Stimulated activated CD8-positive, alpha-beta memory T cell treated with anti-CD3 and anti-CD28 coated beads, Interleukin-7, amount 100 ng/mL, for 1 hour (primary cell): ENCODE measurements at places on chromosomes 5 and 9.

DNA sequence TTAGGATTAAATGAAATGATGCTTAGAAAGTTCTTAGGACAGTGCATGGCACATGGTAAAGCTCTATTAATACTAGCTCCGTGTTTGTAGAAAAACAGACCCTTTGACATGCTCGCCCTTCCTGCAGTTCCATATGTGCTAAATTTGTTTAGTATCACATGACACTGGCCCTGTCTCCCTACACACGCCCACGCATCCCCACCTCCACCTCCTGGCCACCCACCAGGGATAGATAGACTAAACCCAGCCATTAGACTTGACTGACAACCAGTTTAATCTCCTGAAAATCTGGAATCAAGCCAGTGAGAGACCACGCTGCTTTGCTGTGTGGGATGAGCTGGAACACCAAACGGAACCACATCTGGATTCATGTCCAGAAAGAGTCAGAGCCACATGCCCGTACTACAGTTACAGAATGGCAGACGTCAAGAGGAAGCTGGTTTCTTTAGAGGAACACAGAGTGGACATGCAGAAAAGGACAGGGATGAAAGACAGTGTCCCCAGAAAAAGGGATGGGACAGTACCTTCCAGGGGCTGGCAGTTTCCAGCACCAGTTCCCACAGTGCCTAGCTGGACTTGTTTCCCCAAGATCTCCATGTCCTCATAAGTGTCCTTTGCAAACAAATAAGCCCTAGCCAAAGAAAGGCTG is 186.1 kb downstream of the PDZD2 start:
- DNase-seq, result no peak

DNA sequence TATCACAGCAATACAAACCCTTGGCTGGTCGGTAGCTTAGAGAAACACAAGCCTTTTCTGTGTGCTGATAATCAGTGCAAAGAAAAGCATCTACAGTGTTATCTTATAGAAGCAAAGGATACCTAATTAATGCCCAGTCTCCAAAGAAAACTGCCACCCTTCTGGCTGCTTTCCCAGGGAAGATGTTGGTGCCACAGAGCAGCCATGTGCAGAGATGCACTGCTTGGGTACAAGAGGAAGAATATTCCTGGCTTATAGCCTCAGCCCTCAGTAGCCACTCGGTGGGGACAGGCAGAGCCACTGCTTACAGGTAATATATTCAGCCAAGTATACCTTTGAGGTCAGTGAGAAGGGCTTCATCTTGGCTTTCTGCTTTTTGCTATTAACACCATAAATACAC is 185.3 kb downstream of the PCSK1 start:
- DNase-seq, result no peak

GRCh38 chr5:41921874-41922273 is 3.2 kb upstream of the FBXO4 start:
- no peak for DNase-seq

GRCh38 chr5:122173474-122174415 is 44.4 kb downstream of the ZNF474 start:
- no peak for DNase-seq

DNA sequence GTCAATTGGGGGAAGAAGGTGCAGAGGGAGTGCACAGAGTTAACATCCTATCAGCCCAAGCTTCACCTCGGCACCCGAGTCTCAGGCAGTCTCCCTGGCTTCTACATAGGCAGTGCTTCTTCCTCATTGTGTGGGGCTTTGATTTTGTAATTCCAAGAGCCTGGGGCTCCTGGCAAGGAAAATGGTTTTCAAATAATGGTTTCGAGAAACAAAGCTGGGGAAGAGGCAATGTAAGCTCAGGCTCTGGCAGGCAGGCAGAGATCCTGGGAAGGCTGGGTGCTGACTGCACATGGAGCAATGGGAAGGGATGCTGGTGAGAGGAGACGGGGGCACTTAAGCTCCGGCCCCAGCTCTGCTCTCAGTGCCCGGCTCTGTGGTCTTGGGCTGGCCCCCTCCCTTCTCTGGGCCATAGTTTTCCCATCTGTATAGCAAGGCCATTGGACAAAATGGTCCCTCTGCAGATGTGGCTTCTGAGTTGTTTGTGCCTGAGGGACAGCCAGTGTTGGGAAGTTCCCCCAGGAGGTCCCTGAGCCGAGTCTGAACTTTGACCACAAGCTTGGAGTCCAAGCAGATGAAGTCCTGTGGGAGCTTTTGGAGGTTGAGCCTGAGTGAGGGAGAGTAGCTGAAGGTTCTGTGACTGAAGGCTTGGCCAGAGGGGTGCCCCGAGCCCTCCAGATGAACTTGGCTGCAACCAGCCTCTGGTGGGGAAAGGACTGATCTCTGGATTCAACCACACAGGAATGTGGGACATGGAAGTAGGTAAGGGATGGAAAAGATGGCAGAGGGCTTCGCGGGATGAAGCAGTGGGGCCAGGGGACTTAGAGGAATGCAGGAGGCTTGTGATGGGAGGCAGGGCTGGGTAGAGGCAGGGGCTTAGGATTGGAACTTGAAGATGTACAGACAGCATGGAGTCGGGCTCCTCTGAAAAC is 28.5 kb upstream of the IL17B start:
- DNase-seq, result no peak

GRCh38 chr5:140131967-140132409 is 6.3 kb downstream of the IGIP start:
- DNase-seq, result no peak

GRCh38 chr5:169856571-169856970 is 123.7 kb downstream of the INSYN2B start:
- DNase-seq, result no peak

- DNase-seq, result no peak
Observed at GRCh38 chr5:93584596-93585040, 1.6 kb downstream of the NR2F1 start.

DNA sequence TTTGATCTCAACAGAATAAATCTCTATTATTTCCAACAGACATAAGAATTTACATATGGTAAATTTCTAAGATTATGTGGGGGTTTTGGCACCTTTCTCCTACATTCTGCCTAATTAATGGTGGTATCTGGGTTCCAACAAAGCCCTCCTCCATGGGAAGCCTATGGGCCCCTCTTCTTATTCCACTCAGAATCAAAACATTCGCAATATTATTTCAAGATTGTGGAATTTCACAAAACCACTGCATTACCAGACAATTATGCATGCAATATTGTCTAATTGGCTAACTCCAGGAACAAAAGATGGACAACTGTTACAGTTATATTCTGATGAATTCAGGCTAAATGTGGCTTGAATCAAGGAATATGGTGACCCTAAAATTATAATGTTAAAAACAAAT is 434.0 kb downstream of the NFIB start:
- DNase-seq, result no peak

- no peak for DNase-seq
Observed at GRCh38 chr5:13973724-13974123, 29.2 kb upstream of the DNAH5 start.

GRCh38 chr5:120512791-120513650 is 48.9 kb downstream of the PRR16 start:
- DNase-seq, result no peak

DNA sequence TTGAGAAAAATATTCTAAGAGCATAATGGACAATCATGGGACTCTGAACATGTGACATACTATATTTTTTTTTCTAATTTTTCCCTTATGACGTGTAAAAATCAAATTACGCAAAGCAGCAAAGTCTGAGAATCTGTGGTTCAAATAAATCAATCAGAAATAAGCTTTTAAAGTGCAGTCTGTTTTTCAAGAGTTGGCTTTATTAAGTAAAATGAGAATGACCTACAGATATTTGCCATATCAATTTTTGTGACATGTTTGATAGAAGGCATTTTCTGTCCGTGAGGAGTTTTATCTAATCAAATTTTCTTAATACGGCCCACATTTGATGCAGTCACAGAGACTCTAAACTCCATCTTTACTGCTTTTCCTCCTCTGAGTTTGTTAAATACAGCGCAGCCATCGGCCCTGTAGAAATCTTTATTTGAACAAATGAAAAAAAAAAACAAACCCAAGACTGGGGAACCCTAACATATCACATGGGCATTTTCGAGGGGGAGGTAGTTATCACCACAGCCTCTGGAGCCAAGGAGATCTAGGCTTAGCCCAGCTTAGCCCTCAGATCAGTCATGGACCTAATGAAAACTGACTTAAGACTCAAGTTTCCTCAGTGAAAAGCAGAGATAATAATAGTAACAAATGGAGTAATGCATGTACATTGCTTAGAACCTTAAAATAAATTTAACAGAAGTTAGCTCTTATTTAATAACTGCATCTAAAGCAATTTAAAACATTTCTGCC is 263.6 kb upstream of the C9orf72 start:
- no peak for DNase-seq
